Stimulated activated CD8-positive, alpha-beta memory T cell treated with anti-CD3 and anti-CD28 coated beads, Interleukin-2, amount 100 ng/mL, for 1 hour (primary cell): ENCODE measurements at places on chromosomes 7 and 10.

DNA sequence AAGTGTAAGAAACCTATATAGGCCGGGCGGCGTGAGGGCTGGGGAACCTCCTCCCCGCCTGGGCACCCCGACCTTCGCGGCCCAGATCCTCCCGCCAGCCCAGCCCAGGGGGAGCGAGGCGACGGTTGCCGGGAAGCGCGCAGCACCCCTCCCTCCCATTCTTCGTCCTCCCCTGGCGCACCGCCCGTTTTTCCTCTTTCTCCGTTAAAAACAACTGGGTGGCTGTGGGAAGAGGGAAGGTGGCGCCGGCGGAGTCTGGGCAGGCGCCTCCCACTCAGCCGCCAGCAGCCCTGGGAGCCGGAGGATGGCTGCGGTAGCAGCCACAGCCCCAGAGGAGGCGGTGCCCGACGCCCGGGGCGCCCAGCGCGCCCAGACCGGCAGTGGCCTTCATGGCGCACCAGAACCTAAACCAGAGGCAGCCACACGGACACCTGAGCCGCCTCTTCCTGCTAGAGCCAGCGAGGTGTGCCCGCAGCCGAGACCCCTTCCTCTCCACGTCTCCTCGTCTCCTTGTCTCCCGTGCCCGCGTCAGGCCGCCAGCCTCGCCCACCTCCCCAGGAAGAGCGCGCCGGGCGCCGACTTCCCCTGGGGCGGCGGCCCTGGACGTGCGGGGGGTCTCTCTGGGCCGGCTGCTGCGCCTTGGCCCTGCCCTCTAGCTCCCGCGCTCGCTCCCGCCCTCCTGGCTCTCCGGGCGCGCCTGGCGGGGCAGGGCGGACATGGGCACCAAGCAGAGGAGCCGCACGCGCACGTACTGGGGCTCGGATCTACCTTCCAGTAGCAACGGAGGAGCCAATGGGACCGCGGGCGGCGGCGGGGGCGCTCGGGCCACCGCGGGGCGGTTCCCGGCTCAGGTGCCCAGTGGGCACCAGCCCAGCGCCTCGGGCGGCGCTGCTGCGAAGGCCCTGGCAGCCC, 32.8 kb upstream of the SFTPD start:
- DNase-seq = no peak

DNA sequence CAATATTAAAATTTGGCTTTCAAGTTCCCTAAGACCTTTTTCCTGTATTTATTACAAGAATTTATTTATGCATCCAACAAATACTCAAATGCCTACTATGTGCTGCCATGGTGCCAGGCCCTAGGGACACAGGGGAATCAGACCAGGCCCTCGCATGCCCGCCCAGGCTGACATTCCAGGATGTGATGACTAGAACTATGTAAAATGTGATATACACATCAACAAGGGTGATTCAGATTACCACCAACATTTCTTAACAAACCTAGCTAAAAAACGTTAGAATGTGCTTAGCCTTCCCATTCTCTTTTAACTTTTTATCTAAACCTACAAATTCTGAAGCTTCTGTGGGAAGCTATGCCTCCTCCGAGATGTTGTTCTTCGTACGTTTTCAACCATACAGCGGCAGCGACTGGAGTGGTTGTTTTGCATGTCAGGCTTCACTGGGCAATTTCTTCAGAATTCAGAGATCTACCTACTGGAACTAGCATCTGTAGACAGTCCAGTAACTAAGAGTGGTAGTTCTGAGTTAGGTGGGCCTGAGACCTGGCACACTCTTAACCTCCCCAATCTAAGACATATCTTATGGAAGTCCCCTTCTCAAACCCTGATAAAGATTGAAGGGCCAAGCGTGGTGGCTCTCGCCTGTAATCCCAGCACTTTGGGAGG, 22.1 kb downstream of the GNA12 start:
- no peak for DNase-seq

DNA sequence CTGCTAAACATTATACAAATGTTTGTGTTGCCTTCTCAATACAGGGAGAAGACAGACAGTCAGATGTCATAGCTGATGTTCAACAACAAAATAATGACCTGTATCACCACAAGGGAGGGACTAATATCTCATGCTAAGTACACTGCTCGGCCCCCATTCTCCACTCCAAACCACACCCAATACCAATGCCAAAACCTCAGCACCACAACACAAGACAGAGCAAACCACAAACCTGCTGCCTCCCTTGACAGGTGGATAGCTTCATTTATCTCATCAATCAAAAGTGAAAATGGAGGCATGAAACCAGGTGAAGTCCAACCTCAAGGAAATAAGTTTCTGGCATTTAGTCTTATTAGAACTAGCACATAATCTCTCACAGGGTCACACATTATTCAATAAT, 109.5 kb downstream of the PARD3 start:
- DNase-seq = no peak

GRCh38 chr10:17649836-17650235, 5.9 kb downstream of the STAM start:
- no peak for DNase-seq

DNA sequence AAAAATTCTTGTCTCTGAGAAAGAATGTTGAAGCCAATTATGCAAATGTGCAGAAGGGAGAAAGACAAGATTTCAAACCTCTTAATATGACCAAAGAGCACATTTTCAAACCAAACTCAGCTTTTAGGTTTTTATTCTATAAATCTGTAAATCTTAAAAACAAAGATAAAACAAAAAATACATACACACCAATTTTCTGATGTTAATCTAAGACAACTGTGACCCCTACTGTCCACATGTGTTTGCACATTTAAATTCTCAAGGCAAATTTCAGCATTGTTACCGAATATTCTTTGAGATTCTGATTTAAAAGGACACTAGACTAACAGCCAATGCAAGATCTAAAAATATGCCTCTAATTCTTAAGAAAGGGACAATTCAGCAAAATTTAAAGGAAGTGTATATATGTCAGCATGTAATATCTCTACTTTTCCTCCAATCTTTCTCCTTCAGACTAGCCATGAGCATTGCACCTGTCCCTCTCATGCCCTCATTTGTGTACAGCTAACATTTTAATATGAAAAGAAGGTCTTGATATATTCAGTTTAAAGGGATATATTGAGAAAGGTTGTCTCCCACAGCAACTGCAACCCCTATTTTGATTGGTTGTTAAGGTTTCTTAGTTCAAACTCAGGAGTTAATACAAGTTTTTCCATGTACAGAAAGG, 417.9 kb downstream of the IPMK start:
- no peak for DNase-seq

GRCh38 chr7:108222236-108222892, 92.2 kb upstream of the LAMB4 start:
- DNase-seq = no peak

DNA sequence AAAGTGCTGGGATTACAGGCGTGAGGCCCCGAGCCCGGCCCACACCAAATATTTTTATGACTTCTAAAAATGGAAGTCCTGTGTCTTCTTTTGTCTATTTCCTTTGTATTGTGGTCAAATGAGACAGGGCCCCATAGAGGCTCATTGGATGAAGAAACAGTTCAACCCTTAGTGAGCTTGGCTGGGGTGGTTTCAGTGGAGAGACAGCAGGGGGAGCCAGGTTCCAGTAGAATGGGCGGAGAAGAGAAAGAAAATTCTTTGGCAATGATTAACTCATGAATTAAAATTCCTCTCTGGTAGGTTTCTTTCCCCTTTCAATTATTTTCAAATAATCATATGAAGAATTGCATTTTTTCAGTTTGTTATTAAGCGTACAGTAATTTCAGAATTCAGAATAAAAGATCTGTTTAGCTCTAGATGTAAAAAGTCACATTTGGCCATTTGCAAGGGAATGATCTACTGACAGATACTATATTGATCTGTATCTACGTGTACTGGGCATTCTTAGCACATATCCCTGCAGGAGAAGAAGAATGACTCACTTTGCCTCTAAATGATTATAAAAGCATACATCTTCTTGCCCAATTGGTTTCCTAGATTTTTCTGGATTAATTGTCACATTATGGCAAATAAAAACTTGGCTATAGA, 43.2 kb downstream of the PNLIPRP3 start:
- no peak for DNase-seq

- no peak for DNase-seq
Measured at GRCh38 chr7:116711790-116712189, 39.8 kb downstream of the MET start.

GRCh38 chr10:117461766-117462423, 80.7 kb upstream of the EMX2 start:
- DNase-seq = no peak

DNA sequence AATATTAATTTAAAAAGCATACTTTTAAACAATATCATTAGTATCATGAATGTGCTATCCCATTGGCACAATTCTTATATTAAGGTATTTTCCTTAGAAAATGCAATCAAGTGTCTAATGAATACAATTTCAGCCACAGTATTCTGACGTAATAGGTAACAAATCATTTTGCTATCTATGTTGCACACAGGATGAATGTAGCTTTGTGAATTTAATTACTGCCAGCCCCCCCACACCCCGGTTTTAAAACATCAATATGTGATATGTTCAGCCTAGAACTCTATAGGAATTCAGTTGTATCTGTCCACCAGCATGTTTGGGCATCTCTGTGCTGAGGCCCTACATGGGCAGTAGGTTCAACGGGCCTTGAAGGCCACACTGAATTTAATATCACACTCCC, 274.6 kb downstream of the PLXDC2 start:
- DNase-seq = no peak

- DNase-seq = no peak
Measured at GRCh38 chr7:38274486-38274885, 1.1 kb upstream of the TARP start.

- DNase-seq = no peak
Measured at GRCh38 chr7:41584746-41585145, 118.1 kb downstream of the INHBA start.

DNA sequence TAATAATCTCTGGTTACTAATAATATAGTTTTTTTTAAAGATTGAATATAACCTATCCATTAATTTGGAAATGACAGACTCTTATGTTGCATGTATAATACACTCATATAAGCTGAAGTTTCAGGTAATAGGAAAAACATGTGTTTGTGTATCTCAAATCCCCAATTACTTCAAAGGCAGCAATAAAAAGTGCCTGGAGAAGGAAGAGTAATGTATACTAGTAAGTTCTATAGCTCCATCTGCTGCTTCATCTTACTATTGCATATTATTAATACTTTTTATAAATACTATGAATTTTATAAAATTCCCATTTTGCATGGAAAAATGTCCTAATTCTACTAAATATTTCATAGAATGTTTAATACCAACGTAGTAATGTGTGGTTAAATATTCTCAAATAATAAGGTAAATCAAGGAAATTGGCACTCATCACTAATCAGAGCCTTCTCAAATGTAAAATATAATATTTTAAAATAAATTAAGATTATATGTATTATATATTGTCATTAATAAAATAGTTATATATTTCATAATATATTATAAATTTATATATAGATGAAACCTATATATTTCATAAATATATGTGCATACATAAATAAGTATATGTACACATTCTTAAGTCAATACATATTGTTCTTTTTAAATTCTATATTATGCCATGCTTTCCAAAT, 311.9 kb downstream of the HGF start:
- DNase-seq = no peak

DNA sequence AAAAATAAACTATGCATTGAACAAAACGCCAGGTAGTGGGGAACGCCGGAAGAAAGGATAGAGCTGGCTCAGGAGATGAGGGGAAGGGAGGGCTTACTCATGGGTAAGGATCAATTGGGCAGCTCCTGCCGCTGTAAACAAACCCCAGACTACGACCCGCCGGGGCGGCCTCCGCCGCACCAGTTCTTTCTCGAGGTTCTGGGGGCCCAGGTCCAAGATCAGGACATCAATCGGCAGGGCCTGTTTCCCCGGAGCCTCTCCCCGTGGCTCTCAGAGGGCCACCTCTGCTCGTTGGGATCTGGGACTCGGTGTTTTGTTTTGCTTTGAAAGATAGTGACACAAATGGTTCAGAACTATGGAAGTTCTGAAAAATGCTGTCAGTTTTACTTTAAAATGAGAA, 140.4 kb downstream of the ELFN1 start:
- DNase-seq = no peak
